ENCODE measurements at places on chromosomes 7 and 10.

- DNase-seq: no peak
Observed at GRCh38 chr7:28054531-28055160, 125.9 kb downstream of the JAZF1 start.

DNA sequence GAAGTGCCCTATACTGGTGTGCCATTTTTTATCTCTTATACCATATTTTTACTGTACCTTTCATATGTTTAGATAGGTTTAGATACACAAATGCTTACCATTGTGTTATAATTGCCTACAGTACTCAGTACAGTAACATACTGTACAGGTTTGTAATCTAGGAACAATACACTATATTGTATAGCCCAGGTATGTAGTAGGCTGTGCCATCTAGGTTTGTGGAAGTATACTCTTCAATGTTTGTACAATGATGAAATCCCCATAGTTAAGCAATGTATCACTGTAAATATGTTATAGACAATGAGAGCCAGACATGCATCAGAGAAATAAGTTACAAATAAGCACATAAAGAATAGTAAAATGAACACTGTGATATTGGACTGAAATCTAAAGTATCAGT lies 109.1 kb downstream of the IQUB start:
- DNase-seq: no peak

- DNase-seq: peak; percentile 24
Observed at GRCh38 chr7:27156508-27156898, at the start of gene HOXA7. HOXA7 (minus strand) TSS chr7:27156675; CDS start chr7:27156545, 130 bp downstream.

DNA sequence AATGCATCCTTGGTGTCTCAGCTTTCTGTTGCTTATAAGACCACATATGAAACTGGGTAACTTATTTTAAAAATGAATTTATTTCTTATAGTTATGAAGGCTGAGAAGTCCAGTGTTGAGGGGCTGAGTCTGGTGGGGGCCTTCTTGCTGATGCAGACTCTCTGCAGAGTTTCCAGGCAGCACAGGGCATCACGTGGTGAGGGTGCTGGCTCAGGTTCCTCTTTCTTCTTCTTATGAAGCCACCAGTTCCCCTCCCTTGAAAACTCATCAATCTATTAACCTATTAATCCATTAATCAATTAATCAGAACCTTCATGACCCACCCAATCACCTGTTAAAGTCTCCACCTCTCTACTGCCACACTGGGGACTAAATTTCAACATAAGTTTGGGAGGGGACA lies 595.6 kb upstream of the NRP1 start:
- DNase-seq: no peak

DNA sequence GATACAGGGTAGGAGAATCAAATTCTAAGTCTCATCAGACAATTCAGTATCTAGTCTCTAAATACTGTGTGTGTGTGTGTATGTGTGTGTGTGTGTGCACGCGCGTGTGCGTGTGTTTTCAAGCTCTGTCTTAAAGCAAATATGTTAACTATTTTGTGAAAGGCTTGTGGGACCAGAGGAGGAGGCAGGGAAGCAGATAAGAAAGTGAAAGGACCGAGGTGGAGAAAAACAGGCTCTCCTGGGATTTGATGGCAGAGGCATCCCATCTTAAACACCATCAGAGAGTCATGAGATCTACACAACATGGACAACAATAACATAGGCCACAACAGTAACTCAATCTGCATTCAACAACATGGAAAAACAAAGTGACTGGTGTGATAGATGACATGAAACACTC lies 67.1 kb downstream of the PIP4K2A start:
- DNase-seq: no peak

DNA sequence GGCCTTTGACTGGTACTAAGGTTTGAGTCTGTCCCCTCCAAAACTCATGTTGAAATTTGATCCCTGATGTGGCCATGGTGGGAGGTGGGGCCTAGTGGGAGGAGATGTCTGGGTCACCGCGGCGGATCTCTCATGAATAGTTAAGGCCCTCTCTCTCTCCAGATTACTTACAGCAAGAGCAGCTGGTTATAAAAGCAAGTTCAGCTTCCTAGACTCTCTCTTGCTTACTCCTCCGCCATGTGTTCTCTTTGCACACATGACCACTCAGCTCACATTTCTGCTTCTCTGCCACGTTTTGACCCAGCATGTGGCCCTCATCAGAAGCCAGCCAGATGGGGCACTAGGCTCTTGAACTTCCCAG lies 29.9 kb upstream of the ZMIZ1 start:
- DNase-seq: no peak

DNA sequence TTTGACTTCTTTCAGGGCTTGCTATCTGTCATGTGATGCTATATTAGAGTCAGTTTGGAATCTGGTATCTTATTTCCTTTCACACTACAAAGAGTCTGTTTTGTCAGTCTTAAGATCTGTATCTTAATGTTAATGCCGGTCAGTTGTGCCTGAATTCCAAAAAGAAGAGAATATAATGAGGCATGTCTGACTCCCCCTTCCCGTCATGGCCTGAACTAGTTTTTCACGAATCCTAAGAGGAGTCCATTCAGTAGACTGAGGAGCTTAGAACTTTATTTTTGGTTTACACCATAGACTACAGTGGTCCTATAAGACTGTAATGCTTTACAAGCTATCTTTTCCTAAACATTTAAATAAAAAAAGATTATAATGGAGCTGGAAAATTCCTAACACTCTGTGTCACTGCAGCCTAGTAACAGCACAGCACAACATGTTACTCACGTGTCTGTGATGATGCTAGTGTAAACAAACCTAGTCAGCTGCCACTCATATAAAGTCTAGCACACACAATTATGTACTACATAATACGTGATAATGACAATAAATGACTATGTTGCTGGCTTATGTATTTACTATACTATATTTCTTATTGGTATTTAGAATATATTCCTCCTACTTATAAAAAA lies 50.6 kb downstream of the VPS41 start:
- DNase-seq: no peak

DNA sequence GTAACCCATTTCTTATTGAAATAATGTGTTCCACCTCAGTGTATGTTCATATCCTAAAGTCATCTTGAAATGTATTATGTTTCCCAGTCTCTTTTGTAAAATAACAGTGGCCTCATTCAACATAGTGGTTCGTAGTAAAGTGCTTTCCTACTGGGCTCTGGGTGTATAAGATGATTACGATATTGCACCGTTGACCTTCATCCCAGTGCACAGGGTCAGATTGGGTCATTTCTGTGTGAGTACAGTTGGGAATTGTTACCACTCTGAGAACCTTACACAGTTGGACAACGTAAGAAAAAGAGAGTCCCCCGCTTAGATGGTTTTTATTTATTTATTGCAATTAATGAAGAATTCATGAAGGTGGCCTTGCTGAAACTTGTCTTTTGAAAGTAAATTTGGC lies 135.6 kb downstream of the CHN2 start:
- no peak for DNase-seq

DNA sequence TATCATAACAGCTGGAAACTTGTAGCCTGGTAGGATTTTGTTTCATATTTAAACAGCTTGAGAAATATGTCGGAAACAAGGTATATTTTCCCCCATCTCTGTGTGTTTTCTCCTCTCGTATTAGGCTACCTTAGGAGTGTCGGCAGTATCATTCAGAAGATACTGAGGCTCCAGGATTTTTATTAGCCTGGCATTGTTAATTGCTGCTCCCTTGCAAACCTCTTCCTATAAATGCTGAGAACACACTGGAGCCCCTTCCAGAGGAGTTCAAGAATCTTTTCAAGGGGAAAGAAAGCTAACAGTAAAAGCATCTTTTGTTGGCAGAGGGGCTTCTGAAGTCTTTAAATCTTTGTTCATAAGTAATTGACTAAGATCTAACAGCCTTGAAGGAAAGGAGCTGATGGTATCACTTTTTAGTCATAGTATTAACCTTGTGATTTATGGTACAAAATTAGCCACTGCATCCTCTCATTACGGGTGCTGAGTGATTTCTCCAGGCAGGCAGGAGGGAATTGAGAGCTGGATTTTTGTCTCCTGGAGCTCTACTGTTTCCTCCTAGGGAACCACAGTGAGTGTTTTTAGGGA lies 998.7 kb downstream of the LRMDA start:
- DNase-seq: no peak

- no peak for DNase-seq
Observed at GRCh38 chr10:30094601-30095000, 35.2 kb upstream of the JCAD start.

DNA sequence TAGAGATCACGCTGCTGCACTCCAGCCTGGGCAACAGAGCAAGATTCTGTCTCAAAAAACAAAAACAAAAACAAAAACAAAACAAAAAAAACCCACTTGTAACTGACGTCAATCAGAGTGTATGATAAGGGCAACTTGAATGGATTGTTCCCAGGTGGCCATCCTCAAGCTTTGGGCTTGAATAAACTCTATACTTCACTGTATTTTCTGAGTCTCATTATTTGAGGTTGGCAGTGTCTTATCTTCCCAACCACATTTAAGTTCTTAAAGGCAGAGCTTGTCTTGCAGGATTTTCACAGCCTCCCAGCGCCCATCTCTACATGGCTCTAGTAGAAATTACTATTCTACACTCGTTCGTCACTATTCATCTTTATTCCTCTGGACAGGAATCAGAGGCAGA lies 5.1 kb upstream of the OAT start:
- DNase-seq: no peak

- no peak for DNase-seq
Observed at GRCh38 chr7:159033956-159034355, 110.7 kb downstream of the VIPR2 start.

- DNase-seq: no peak
Observed at GRCh38 chr10:82037076-82037475, 162.1 kb downstream of the NRG3 start.
